Stimulated activated CD4-positive, alpha-beta T cell treated with anti-CD3 and anti-CD28 coated beads, Interleukin-4, amount 100 ng/mL, for 4 hours (primary cell): ENCODE measurements at places on chromosomes 11 and 22.

DNA sequence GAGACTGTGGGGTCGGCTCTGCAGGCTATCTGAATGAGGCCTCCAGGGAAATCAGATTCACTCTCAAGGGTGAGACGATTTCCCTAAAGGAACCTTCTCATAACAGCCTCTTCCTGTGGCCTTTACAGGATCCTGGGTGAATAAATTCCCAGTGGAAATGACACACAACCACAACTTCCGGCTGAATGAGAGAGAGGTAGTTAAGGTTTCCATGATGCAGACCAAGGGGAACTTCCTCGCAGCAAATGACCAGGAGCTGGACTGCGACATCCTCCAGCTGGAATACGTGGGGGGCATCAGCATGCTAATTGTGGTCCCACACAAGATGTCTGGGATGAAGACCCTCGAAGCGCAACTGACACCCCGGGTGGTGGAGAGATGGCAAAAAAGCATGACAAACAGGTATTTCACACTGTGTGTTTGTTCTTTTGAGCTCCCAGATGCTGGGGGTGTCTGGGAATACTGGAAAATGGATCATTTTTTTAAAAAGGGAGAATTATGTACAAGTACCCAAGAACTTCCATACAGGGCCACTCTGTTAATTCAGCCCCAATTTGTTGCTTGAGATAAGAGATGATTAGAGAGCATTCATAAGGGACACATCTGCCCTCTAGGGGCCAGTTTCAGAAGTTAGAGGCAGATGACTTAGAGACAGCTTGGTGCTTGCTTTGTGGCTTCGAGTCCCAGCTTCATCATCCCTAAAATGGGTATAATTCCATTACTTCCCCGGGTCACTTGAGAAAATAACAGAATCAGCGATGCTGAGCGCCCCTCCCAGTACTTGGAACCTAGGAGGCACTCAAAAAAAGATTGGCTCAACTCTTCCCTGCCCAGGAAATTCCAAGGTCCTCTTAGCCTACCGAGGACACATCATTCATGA, 10.2 kb downstream of the SERPIND1 start:
- peak; percentile 31 for DNase-seq

DNA sequence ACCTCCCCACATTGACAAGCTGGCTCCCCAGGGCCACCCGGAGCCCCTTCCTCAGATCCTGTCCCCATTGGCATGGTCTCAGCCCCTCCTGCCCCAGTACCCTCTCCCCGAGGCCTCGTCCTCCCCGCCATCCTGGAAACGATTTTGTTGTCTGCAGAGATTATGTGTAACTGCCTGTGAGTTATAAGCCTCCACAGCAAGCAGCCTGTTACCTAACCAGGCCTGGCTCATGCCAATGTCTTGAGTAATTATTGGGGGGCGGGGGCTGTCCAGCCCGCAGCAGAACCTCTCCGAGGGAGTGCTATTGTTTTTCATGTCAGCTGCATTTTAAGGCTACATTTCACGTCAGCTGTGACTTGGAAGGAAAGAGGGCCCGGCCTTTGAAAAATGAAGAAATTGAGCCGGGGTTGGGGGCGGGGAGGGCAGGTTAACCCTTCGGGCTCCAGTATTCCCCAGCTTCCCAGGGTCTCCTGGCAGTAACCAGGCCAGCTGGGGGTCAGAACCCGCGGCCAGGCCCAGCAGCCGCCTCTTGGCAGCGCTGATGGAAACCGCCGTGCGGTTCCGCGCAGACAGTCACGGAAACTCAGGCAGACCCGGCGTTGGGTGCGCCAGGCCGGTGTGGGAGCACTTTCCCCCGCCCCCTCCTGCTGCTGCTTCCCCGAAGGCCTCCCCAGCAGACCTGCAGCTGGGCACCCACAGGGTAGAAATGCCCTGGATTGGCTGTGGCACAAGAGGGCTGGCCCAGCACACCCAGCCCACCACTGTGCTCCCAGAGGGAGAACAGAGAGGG, 59.5 kb downstream of the CDKN1C start:
- DNase-seq, result no peak

DNA sequence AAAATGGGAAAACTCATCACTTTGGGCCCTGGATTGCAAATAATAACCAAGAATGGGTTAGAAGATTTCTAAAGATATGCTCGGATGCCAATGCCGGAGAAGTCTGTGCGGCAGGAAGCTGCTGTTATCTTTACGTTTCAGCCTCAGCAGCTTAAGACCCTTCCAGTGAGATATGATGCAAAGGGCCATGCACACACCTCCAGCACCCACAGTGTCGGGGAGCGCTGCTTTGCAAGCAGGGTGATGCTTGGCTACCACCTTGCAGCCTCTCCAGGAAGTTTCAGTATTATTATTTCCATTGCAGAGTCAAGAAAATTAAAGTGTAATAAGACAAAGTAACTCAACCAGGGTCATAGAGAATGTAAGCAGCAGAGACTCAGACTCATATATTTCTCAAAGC, 37.3 kb downstream of the LARGE1 start:
- DNase-seq, result no peak

DNA sequence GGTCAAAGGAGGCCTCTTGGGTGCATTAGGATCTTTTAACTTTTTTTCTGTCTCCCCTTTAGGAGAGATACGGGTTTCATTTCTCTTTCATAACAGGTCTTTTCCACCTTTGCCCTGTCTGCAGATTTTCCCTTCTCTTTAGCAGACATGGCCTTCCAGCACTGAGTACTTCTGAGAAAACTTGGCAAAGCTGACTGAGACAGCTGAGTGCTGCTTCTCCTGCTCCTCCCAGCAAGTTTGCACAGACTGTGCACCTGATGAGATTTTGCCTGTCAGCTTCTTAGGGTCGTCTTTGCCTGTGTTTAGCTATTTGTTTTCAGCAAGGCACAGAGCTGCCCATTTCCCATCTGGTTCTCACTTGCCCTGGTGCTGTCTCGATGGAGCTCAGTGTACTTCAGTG, 87.5 kb upstream of the TBCEL start:
- no peak for DNase-seq

DNA sequence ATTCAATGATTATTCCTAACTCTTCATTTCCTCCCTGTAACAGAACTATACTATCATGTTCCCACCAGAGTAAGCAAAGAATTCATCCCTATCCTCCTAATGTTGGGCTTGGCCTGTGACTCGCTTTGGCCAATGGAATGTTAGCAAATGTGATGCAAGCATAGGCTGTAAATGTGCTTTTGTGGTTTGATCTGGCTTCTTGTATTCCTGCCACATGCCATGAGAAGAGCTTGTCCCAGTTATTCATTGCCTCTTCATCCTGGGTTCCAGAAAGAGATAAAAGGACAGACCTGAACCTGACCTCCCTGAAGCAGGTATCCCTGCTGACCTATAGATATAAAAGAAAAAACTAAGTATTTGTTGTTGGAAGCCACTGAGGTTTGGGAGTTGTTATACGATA, 51.0 kb downstream of the SYTL2 start:
- no peak for DNase-seq

DNA sequence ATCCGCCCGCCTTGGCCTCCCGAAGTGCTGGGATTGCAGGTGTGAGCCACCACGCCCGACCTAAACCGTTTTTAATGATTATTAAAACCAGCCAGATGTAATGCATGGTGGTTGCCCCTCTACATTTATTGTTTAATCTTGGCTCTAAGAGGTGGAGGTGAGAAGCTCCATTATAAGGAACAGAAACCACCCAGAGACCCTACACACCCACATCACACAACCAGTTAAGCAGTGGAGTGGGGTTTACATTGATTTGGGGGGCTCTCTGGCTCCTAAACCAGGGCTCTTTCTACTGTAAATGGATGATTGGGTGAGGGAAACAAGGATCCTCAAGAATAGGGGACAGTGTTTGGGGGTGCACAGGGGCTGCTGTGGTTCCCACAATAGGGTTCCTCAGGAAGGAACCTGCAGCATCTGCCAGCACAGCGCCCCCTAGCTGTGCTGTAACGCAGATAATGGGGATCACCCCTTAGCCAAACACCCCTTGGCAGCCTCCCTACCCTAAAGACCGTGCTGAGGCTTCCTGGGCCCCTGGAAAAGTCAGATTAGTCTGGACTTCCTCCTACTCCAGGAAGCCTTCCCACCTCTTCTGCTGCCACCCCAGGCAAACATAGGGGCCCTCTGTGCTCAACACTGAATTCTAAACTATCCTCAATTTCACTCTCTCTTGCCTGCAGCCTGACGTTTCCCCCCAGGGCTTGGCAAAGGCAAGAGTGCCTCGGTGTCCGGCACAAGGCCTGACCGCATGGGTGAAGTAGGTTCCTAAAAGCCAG, 2.4 kb downstream of the MPST start:
- peak; percentile 54 for DNase-seq

GRCh38 chr22:49044091-49044490, 783.6 kb downstream of the BRD1 start:
- no peak for DNase-seq

DNA sequence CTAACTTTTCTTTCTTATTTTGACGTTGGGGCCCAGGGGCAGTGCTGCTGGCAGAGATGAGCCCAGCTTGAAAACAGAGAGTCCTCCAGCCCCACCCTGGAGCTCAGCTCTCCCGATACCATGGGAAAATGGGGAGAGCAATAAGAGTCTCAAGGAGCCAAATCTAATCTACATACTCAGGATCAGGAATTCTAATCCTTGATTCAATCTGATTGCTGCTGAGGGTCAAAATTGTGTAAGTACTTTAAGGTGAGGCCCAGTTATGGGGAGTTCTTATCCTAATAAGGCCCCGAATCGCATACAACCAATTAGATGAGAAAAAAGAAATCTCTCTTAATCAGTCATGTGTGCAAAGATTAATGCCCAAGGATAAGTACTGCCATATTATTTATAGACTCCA, 202.9 kb downstream of the FAM76B start:
- DNase-seq, result no peak

DNA sequence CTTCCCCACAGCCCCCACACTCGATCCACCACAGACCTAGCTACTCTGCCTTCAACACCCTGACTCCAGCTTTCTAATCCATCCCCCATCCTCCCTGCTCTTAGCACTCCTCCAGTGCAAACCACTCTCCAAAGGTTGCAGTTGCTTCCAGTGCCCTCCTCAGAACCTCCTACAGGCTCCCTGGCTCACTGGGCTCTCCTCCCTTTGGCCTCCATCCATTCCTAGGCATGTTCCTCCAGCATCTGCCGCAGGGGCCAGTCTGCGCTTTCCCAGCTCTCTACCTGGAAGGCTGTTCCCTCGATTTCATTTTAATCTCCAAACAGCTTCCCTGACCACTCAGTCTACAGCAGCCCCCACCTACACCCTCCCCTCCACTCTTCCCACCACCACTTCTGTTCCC, 133.8 kb downstream of the SPATA19 start:
- DNase-seq, result no peak

DNA sequence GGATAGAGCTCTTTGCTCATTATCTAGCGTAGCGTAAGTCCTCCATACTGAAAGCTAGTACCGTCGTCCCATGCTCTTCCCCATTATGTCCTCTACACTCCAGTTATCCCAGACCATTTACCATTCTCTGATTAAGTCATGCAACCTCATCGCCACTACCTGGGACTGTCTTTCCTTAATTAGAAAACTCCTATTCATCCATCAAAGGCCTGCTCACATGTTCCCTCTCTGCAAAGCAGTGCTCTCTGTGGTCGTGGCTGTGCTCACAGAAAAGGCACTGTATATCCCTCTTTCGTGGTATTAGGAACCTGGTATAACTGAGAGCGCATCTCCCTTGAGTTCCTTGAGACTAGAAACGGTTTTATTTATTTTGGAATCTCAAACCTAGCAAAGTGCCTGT, 253.3 kb downstream of the KIRREL3 start:
- no peak for DNase-seq

- no peak for DNase-seq
Observed at GRCh38 chr11:70323806-70324205, 53.3 kb downstream of the PPFIA1 start.

DNA sequence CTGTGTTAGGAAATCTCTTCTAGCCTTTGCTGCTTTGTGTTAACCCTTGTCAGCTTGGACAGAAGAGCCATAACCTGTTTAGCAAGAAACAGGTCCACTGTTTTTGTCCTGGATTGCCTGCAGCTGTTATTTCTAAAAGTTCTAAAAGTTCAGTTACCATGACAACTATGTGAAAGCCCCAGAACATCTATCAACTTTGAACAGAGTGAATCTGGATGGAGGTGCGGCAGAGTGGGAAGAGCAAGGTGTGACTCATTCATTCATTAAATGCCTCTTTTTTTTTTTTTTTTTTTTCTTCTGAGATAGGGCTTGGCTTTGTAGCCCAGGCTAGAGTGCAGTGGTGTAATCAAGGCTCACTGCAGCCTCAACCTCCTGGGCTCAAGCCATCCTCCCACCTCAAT, 50.5 kb downstream of the RBX1 start:
- no peak for DNase-seq

DNA sequence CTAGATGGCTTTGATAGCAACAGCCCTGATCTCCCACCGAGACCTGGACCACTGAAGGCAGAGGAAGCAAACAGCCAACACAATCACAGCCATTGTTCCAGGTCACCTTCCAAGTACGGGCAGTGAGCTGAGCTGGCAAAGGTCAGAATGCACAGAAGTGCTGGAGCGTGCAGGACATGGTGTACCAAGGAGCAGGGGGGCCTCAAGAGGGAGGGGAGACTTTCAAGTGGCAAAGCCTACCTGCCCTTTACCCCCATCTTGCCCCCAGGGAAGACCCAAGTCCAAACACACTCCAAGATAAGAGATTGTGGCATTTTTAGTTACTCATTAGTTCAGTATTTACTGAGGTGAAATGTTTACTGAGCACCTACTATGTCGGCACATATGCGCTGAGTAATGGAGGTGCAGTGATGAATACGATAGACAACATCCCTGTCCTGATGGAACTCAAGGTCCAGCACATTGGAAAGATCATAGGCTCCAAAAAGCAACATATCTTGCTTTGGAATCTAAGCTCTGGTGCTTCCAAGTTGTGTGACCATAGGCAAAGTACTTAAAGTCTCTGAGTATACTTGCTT, 26.0 kb upstream of the TTC12 start:
- DNase-seq, result no peak

DNA sequence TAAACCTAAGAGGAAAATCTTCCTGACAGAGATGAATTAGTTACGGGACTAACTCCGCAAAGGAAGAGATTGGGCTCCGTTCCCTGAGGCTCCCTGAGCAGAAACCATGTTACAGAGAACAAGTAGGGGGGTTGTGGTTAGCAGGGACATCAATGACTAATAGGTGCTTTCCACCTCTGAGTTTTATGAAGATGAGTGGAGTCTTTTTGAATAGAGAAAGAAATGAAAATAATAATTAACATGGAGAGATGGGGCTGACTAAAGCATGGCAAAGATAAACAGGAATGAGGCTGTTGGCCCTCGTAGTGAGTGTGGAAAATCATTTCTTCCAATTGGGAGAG, 47.5 kb upstream of the PICALM start:
- DNase-seq, result no peak

DNA sequence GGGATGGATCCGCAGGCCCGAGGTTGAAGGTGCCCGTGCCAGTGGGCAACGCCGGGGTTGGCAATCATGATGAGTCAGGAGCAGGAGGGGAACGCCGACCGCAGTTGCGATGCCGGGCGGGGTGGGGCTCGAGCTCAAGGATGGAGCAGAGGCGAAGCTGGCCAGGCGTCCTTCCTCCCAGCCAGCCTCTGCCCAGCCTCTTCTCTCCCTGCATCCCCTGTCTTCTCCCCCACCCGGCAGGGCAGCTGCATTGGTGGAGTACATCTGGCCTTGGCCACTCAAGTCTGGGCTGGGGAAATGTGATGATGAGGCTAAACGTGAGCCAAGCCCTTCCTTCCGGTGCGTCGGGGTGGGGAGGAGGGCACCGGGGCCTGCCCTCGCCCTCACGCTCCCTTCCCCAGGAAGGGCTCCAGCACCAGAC, 3.9 kb downstream of the IFITM10 start:
- no peak for DNase-seq
